ENCODE measurements at places on chromosomes 7 and 10.

DNA sequence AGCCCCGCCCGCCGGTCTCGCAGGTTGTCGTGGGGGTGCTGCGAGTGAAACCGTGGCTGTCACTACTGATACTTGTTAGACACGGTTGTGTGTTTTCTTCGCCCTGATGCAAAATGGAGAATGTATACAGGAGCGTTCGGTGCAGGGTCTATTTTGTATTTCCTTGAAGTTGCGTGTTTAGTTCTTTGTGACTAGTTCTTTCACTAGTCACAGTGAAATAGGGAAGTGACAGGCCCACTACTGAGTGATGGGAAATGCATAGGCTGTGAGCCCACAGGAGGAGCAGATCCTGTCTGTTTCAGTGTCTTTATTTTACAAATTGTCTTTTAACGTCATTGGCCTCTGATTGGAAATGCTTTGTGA, 675 bp downstream of the ABRAXAS2 start:
- no peak for DNase-seq

DNA sequence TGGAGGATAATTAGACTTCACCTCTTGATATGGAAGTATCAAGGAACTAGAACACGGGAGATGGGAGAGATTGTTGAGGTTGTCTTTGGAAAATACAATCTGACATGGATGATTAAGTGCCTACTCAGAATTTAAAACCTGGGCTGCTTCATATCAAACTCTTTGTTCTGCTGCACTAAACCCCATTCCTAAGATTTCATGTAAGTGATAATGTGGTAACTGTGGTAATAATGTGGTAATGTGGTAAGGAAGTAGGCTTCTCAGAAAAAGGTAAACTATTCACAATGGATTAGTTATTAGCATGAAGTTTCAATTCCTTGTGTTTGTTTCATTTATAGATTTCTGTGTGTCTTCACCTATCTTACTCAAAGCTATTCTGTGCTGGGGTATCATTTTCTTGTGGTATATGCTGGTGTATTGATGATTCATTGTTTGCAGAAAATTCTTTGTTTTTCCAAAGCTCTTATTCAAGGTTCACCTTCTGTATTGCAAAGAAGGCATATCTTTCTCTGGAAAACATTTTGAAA, 129.9 kb upstream of the TAC1 start:
- no peak for DNase-seq

- DNase-seq, result no peak
Observed at GRCh38 chr10:132907821-132908620, 34.3 kb downstream of the CFAP46 start.

- peak; percentile 29 for DNase-seq
Observed at GRCh38 chr7:12685550-12685949, 1.9 kb upstream of the ARL4A start.

- no peak for DNase-seq
Observed at GRCh38 chr10:133104068-133104962, 16.6 kb downstream of the ADGRA1 start.

GRCh38 chr10:119029613-119030420, at the start of gene NANOS1:
TSS of gene NANOS1 (plus strand) at chr10:119029714. CDS start at chr10:119029802, 88 bp downstream.
- peak; percentile 29 for DNase-seq

Measured in T-helper 2 cell treated with Interferon-gamma antibody and Interleukin-4, amounts not matched to agents 5 μg/mL and 100 μg/mL, for 36 hours (primary cell).